ENCODE measurements at places on chromosomes 1 and 21. TPM values are rescaled to one million over a fixed set of nuclear protein-coding genes. Genes with fewer than 3 reads are reported as not detected.

The YIPF1 gene
- total RNA-seq, result 19.9 TPM

The INPP5B gene
- total RNA-seq, result 34.3 TPM

The KRTAP19-2 gene
- not detected for total RNA-seq

The EPS8L3 gene
- not detected for total RNA-seq

The VCAM1 gene
- total RNA-seq, result 1.4 TPM

GRCh38 chr1:21308847-21309652 lies 18.8 kb upstream of the ECE1 start:
- no peak overlapping the region for H3K4me3 ChIP-seq
- peak; percentile 84 for DNase-seq
- no peaks in the 10 kb centered on the region for H3K27me3 ChIP-seq
- H3K27ac ChIP-seq, result peak overlapping the region; percentile 14

- no peaks in the 10 kb centered on the region for H3K4me1 ChIP-seq
- peak; percentile 81 for DNase-seq
- no peaks in the 10 kb centered on the region for H3K36me3 ChIP-seq
- H3K27me3 ChIP-seq, result no peaks in the 10 kb centered on the region
Observed at GRCh38 chr1:183685112-183685713, 32.1 kb upstream of the APOBEC4 start.

DNA sequence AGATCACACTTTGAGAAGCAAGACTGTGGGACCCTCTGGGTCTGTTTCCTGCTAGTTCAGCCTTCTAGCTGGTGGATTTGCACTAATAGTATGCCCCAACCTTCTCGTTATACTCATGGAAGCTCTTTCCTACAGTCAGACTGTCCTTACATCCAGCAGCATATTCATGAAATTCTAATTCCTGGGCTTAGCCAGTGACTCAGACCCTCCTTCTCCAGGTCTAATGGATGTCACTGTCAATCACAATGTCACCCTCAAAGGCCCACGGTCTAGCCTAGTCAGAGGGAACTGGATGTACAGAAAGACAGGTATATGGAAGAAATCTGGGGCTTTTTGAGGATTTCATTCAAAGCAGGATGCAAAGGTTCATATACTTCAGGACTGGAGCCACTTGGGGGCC lies 72.4 kb downstream of the KCNJ15 start:
- H3K27ac ChIP-seq, result no peak overlapping the region
- H3K36me3 ChIP-seq, result no peaks in the 10 kb centered on the region
- DNase-seq, result no peak
- H3K4me3 ChIP-seq, result no peak overlapping the region
- no peaks in the 10 kb centered on the region for H3K27me3 ChIP-seq
- peaks cover 47% of the 10 kb centered on the region for H3K4me1 ChIP-seq

GRCh38 chr1:54582566-54583306 lies 34.7 kb downstream of the ACOT11 start:
- no peaks in the 10 kb centered on the region for H3K27me3 ChIP-seq
- 0 out of 2 replicates have a peak, but pooled peaks cover 5% of the 10 kb centered on the region for H3K4me1 ChIP-seq
- DNase-seq, result no peak

DNA sequence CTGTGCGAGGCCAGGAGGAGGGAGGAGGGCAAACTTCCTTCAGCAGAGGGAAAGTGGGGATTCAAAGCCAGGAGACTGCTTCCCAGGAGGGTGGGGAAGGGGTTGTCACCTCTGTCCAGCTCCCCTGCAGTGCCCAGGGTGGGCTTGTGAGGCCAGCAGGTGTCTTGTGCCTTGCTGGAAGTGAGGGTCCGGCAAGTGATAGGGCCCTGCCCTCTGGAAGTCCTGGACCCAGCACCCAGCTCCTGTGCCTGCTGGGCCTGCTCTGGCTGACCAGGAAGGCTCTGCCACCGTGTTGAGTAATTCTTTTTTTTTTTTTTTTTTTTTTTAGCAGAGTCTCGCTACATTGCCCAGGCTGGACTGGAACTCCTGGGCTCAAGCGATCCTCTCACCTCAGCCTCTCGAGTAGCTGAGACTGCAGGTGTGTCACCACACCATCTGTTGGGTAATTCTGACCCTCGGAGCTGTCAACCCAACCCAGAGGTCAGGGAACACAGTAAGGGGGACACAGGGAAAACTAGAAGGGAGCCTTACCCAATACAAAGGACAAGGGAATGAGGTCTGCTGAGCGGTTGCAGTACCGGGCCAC lies 1.0 kb downstream of the BEST4 start:
- H3K27me3 ChIP-seq, result no peaks in the 10 kb centered on the region
- no peak overlapping the region for H3K4me3 ChIP-seq
- no peak overlapping the region for H3K27ac ChIP-seq
- DNase-seq, result peak; percentile 23

GRCh38 chr1:43806183-43806582 lies 98.8 kb downstream of the ST3GAL3 start:
- no peak for DNase-seq
- H3K27ac ChIP-seq, result no peak overlapping the region
- H3K4me1 ChIP-seq, result no peaks in the 10 kb centered on the region
- no peaks in the 10 kb centered on the region for H3K27me3 ChIP-seq
- H3K4me3 ChIP-seq, result no peak overlapping the region

DNA sequence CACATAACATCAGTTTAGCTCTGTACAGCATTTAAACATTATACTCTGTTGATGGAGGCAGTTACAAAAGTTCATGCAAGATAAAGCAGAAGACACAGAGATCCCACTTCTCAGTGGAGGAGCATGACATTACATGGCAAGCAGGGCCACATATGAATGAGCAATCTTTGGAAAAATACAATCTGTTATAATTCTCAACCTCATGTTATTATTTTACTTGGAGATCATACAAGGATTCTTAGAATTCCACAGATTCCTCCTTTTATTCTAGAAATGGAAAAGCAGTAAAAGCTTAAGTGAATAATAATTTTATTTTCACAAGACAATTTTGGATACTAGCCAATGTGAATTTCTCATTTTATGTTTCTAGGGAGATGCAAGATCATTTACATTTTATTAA lies 66.6 kb downstream of the IFI44 start:
- H3K4me3 ChIP-seq, result no peak overlapping the region
- H3K27me3 ChIP-seq, result no peaks in the 10 kb centered on the region

DNA sequence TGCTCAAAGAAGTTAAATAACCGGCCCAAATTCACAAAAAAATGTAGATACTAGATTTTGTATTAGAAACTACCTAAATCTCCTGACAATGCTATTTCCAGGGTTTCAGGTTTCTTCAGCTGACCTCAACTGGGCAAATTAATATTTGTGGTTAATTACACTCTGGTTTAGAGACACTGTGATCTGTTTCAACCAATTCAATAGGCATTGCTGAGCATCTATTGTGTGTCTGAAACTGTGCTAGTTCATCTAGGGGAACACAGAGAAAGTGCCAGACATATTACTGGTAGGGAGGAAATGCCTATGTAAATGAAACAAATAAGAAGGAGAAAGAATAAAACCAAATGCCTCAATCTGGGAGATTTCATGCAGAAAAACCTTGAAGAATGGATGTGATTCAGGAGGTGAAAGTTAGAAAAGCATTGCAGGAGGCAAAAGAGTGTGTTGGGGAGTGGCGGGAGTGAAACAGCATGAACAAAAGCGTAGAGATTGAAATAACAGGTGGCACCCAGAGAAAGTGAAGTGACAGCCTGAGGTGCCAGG lies 51.3 kb upstream of the IVNS1ABP start:
- no peak for DNase-seq
- H3K27ac ChIP-seq, result no peak overlapping the region
- H3K36me3 ChIP-seq, result no peaks in the 10 kb centered on the region
- no peak overlapping the region for H3K4me3 ChIP-seq

DNA sequence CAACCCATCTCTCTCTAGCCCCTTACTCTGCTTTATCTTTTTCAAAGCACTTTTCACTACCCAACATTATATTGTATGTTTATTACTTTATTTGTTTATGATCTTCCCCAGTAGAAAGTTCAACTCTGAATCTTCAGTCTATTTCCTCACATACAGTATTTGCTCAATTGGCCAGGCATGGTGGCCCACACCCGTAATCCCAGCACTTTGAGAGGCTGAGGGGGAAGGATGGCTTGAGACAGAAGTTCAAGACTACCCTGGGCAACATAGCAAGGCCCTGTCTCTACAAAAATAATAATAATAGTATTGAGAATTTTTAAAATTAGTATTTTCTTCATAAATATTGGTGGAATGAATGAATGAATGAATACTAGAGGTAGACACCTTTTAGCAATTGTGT lies 1.2 kb downstream of the STPG1 start:
- peak overlapping the region; percentile 83 for H3K4me3 ChIP-seq
- H3K27me3 ChIP-seq, result no peaks in the 10 kb centered on the region
- peak; percentile 11 for DNase-seq

DNA sequence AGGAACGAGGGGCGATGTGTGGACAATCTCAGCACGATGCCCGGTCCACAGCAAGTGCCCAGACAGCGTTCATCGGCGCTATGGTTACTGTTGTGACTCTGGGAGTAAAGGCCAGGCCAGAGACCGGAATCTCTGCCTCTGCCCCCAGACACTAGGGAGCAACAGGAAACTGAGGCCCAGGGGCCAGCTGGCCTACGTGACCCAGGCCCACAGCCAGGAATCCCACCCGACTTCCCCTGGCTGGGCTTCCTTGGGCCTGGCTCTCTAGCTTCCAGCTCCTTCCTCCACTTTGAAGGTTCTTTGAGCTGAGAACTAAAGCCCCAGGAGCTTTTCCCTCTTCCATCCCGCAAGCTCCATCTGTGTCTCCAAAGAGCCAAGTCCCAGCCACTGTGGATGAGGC lies 4.6 kb downstream of the LRP8 start:
- H3K36me3 ChIP-seq, result no peaks in the 10 kb centered on the region
- H3K27me3 ChIP-seq, result no peaks in the 10 kb centered on the region
- no peak overlapping the region for H3K4me3 ChIP-seq
- no peak overlapping the region for H3K27ac ChIP-seq

DNA sequence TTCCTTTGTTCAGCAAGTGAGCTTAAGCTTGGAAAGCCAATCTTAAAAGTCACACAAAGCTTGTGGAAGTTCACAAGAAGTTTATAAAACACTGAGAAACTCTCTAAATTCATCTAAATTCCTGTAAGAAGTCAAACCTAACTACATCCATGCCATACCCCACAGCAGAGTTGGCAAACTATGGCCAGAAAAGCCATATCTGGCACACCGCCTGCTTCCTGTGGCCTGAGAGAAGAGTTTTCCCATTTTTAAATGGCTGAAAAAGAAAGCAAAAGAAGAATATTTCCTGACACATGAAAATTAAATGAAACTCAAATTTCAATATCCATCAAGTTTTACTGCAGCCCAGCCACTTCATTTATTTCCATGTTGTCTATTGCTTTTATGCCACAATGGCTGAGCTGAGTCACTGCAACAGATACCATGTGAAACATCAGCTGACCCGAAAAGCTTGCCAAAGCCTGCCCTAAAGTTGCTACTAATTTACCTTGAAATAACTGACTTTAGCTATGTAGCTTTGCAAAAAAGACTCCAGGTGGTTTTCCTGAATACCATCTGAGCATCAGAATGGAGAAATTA lies 237.1 kb downstream of the SLC45A1 start:
- H3K36me3 ChIP-seq, result no peaks in the 10 kb centered on the region
- no peak overlapping the region for H3K4me3 ChIP-seq
- no peak overlapping the region for H3K27ac ChIP-seq
- no peaks in the 10 kb centered on the region for H3K4me1 ChIP-seq
- peak; percentile 36 for DNase-seq
- H3K27me3 ChIP-seq, result no peaks in the 10 kb centered on the region

DNA sequence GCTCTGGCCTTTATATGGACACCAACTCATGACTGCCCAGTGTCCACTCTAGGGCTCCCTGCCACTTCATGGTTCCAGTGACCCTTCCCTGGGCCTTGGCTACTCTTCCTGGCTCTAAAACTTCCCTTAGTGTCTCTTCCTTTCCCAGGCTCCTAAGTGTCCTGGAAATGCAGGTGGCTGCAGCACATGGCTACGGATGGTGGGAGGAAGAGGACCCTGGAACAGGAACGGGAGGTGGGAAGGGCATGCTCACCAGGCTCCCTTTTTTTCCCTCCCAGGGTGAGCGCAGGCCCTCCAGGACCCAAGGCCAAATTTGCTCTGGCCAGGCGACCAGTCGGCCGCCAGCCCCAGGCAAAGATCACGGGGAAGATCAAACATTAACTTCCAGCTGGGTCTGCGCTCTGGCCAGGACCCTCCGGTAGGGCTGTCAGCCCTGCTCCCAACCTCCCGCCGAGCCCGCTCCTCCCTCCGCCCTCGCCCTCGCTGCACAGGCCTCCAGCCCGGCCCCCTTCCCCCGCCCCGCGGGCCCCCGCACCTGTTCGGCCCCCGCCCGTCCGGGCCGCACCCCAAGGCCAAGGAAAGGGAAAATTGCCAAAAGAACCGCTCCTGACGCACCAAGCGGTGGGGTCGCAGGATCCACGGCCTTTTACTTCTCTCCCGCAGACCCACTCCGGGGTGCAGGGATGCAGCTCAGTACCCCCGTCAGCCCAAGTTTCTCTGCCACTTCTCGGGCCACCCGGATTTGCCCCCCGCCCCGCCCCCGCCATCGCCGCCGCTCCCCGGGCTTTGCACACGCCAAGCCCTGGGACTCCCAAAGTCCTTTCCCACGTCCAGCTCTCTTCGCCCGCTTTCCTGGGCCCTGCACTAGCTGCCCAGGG lies 894 bp downstream of the TCEA3 start:
- H3K4me1 ChIP-seq, result peaks cover 21% of the 10 kb centered on the region
- no peaks in the 10 kb centered on the region for H3K27me3 ChIP-seq

- DNase-seq, result no peak
- no peak overlapping the region for H3K4me3 ChIP-seq
- no peaks in the 10 kb centered on the region for H3K4me1 ChIP-seq
Observed at GRCh38 chr1:112304612-112305011, 91.4 kb upstream of the CTTNBP2NL start.

DNA sequence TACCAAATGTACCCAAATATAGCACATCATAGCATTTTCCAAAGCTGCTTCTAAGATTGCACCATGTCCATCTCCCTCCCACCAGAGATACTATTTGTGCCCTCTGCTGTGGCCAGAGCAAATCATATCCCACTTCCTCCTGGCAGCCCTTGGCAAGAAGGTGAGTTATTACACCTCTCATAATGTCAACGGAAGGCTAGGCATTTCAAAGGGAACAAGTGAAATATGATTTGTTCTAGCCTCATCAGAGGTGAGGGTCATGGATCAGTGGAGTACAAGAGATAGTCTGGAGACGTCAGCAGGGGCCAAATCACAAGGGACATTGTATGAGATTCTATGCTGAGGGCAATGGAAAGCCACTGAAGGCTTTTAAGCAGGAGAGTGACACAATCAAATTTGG lies 90.2 kb upstream of the BCAR3 start:
- H3K4me1 ChIP-seq, result peaks cover 11% of the 10 kb centered on the region
- no peak overlapping the region for H3K4me3 ChIP-seq
- DNase-seq, result no peak
- H3K36me3 ChIP-seq, result no peaks in the 10 kb centered on the region
- no peaks in the 10 kb centered on the region for H3K27me3 ChIP-seq
- no peak overlapping the region for H3K27ac ChIP-seq
